AG04449 (cell line): ENCODE measurements at places on chromosomes 12 and 14.

- DNase-seq = no peak
These were observed 7.0 kb downstream of the RTL1 start for GRCh38 chr14:100896369-100897060.

- no peak for DNase-seq
These were observed 116.6 kb downstream of the GCH1 start for GRCh38 chr14:54785778-54786770.

GRCh38 chr12:93938317-93938716, 210.1 kb upstream of the PLXNC1 start:
- no peak for DNase-seq

- DNase-seq = no peak
These were observed 413.8 kb upstream of the SOX5 start for GRCh38 chr12:24363177-24363754.

GRCh38 chr12:93180566-93180965, 197.2 kb upstream of the NUDT4 start:
- no peak for DNase-seq

DNA sequence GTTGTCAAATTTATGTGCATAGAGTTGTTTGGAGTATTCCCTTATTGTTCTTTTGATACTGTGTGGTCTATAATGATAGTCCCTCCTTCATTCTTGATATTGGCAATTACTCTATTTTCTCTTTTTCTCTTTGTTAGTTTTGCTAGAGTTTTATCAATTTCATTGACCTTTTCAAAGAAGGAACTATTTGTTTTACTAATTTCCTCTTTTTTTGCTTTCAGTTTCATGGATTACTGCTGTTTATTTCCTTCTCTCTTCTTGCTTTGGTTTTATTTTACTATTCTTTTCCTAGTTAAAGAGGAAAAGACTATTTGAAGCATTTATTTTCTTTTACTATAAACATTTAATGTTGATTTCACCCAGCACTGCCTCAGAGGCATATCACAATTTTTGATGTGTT, 250.9 kb upstream of the PELI2 start:
- DNase-seq = no peak

GRCh38 chr14:64721391-64721791, 17.2 kb downstream of the PLEKHG3 start:
- peak; percentile 77 for DNase-seq

DNA sequence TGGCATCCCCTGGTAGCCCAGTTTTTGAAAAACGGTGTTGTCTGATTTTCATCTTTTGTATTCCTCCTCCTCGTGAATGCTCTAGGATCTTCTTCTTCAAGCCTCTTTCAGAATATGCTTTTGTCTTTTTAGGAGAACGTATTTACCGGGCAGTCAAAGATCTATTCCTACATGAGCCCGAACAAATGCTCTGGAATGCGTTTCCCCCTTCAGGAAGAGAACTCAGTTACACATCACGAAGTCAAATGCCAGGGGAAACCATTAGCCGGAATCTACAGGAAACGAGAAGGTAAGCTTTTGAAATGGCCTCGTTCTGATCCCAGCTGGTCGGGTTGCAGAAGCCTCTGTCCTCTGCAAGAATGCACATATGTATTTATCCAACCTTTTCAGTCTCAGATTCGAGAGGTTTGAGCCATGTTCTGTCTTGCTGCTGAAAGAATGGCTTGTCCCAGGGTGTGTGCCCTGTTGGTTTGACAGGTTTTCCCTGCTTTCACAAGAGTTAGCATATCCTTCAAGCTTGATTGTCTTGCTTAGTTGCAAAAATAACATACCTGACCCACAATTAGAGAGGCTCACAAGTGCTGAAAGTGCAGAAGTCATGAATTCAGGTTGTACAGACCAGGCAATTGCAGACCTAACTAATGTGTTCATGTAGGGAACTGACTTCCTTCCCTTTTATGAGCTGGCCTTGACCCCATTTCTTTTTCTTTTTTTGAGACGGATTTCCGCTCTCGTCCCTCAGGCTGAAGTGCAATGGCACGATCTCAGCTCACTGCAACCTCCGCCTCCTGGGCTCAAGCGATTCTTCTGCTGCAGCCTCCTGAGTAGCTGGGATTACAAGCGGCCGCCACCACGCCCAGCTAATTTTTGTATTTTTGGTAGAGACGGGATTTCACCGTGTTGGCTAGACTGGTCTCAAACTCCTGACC, 6.8 kb downstream of the KMT5A start:
- no peak for DNase-seq

GRCh38 chr12:32505067-32505945, 105.9 kb downstream of the FGD4 start:
- DNase-seq = no peak

DNA sequence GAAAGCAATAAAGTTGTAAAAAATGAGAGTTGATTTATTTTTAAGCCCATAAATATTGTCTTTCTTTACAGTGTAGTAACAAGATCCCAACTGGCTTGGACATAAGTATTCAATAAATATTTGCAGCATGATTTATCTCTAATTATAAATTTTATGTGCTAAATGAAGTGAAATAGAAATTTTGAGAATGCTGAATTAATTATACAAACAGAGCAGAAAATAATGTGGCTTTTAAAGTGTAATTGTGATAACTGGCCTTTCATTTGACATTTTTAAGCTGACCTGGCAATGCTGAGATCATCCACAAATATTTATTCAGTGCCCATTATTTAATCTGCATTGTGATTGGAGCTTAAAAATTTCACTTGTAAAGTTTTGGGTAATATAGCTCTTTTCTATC, 201.6 kb upstream of the NAV3 start:
- DNase-seq = no peak

- DNase-seq = no peak
These were observed 364.2 kb upstream of the TMPO start for GRCh38 chr12:98151105-98151590.

GRCh38 chr14:36880276-36880675, 218.6 kb downstream of the PAX9 start:
- DNase-seq = no peak

- no peak for DNase-seq
These were observed 2.4 kb downstream of the SLC11A2 start for GRCh38 chr12:51023625-51024382.

DNA sequence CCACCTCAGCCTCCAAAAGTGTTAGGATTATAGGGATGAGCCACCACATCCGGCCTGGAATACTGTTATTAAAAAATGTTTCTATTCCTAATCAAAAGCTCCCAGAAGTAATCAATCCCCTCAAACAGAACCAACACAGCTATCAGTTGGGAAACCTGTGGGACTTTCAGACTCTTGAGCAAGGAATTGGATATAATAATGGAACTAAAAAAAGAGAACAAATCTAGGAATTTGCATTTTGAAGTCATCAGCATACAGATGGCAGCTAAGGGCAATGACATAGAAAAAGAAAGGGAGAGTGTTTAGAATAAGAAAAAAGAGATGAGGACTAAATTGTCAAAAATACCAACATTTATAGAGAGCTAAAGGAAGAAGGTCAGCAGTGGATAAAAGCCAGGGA, 54.7 kb upstream of the AMN1 start:
- DNase-seq = no peak

GRCh38 chr14:102222009-102222575, 82.4 kb downstream of the WDR20 start:
- DNase-seq = no peak

GRCh38 chr14:25943329-25943728, 654.5 kb downstream of the NOVA1 start:
- no peak for DNase-seq

GRCh38 chr14:97458255-97458654, 661.1 kb downstream of the VRK1 start:
- DNase-seq = no peak

GRCh38 chr14:53951627-53952303, 4.9 kb downstream of the BMP4 start:
- DNase-seq = no peak

- no peak for DNase-seq
These were observed 5.4 kb downstream of the CDKN1B start for GRCh38 chr12:12722435-12723148.

GRCh38 chr12:128140551-128140950, 126.4 kb upstream of the TMEM132C start:
- no peak for DNase-seq

DNA sequence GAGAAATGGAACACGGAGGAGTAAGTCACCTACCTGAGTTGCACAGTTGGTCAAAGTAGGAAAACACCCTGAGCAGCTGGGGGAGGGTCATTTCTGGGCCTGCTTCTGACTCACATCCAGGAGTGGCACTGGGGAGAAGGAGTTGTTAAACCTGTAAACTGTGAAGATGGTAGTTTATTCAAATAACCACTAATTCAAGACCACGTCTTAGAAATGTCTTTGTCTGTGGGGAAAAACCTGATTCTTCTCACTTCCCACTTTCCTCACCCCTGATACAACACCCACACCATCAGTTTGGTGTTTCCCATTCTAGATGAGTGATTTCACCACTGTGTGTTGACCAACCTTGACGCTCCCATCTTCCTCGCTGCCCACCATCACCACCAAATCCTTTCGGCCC, 207.1 kb downstream of the ANO4 start:
- DNase-seq = no peak

DNA sequence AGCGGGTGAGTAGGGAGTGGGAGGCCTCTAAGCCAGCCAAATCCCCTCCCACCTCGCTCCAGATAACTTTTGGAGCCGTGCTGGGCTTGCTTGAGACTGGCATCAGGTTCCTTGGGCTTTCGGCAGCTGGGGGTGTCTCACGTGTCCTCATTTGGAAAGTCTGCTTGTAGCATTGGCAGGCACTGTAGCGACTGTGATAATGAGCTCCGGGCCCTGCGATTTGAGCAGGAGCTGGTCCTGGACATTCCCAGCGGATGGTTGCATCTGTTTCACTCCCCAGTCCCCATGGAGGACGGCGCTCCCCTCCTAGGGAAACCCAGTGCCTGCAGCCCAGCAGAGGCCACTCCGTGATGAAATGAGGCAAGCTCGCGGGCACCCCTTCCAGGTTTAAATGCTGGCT, 49.4 kb downstream of the DGLUCY start:
- DNase-seq = no peak

DNA sequence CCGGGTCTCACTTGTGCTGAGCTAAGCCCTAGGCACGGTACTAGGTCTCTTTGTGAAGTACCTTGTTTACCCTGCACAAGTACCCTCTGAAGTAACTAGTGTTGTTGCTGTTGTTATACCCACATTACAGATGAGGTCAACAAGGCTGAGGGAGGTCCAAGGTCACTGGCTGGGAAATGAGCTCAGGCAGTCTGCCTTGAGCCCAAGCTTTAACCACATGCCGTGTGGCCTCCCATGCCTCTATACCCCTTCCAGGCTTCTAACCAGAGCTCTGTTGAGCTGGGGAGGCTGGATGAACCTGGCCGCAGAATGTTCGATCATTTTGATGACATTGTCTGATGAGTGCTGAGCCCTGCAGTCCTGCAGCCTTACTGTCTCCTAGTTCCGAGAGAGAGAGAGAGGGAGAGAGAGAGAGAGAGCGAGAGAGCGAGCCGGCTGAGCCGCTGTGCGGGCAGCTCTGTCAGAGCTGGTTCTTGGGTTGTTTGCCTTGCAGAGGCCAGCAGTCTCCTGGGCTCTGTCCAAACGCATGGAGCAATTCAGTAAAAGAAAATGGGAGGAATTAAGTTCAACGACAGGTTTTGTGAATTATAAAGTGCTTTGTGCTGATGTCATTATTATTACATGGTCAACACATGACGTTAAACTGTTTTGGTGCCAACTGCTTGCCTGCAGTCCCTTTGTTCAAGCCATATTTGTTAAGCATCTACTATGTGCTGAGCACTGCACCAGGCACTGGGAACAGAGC, 13.1 kb downstream of the JDP2 start:
- no peak for DNase-seq

- no peak for DNase-seq
These were observed 136.7 kb downstream of the ZNF664 start for GRCh38 chr12:124109760-124110159.
